ENCODE measurements at places on chromosomes 4 and X.

DNA sequence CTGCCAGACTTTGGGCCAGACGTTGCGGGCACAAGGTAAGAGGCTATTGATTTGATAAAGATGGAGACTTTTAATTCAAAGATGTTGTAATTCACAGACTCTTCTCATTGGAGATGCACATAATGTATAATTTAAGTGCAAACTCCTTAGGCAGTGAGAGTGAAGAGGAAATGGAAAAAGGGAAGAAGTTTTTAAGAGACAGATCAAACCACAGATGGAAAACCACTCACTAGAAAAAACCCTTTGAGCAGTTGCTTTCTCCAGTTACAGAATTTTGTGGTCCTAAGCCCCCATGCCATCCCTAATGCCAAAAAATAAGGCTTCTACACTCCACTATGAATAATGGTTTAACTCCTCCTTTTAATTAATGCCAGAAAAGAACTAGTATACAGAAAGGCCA is 977.1 kb upstream of the PRKX start:
- DNase-seq, result no peak

DNA sequence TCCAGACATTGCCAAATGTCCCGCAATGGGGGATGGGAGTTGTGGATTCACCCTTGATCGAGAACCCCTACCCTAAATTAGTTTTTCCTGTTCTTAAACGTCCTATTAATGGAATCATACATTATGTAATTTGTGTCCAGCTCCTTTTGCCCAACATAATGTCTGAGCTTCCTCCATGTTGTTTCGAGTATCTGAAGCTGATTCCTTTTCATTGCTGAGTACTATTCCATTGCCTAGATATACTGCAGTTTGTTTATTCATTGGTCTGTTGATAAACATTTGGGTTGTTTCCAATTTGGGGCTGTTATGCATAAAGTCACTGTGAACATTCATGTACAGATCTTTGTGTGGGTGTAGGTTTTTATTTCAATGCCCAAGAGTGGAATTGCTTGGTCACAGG is 251.3 kb downstream of the BCOR start:
- DNase-seq, result no peak

- DNase-seq, result no peak
Measured at GRCh38 chr4:86152454-86152853, 207.4 kb downstream of the MAPK10 start.

DNA sequence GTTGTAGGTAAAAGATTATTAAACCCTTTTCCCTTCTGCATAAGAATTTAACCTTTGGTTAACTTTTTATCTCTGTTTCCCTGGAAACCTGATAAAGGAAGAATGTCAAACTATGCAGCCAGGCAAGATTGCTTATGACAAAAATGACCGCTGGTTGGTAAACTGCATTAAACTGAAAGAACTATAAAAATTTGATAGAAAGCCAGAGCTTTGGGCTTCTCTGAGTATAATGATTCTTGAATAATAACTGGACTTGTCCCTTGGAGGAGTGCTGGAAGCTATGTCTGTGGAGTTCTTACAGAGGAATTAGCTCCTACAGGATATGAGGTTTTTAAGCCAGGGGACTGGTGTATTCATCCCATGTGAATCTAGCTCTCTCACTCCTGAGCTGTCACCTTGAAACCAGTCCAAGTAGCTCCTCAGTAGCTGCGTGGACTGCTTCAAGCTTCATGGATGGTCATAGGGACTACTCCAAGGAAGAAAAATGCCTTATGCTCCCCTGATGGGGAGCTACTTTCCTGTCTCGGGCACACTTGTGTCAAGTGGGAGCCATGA is 52.0 kb downstream of the RASL11B start:
- DNase-seq, result peak; percentile 70

- peak; percentile 47 for DNase-seq
Measured at GRCh38 chrX:6810776-6811175, 275.9 kb upstream of the VCX3A start.

DNA sequence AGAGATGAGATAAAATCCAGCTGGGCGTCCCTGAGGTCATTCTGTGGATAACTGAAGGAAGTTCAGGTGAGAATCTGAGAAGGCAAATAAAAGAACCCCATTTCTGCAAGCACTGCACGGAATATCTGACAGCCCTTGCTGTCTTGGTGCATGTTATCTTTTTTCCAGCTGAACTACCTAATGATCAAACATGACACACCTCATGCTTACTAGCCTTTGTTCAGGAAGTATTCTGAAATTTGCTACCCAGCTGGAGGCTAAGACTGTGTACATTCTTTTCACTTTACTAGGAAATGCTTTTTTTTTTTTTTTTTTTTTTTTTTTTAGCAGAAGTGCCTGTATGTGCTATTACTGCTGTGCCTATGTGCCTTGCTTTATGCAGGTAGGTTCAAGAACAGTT is 718.1 kb downstream of the SMARCA1 start:
- no peak for DNase-seq

DNA sequence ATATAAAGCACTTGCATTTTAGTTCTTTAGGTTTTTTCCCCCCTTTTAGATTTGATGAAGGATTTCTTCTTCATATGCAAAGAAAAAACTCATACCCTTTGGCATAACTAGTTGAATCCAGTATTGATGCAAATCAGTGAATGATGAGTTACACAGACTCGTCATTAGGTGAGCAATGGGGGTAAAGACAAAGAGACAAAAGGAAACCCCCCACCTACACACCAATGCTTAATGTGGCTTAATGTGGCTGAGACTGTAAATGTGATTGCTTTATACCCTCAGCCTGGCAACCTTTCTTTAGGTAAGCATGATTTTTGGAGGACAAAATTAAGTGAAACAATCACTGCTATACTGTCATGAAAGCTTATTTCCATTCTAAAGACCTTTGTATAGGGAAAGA is 39.5 kb downstream of the CD40LG start:
- no peak for DNase-seq

- DNase-seq, result no peak
Measured at GRCh38 chr4:104500442-104500841, 5.7 kb upstream of the CXXC4 start.

DNA sequence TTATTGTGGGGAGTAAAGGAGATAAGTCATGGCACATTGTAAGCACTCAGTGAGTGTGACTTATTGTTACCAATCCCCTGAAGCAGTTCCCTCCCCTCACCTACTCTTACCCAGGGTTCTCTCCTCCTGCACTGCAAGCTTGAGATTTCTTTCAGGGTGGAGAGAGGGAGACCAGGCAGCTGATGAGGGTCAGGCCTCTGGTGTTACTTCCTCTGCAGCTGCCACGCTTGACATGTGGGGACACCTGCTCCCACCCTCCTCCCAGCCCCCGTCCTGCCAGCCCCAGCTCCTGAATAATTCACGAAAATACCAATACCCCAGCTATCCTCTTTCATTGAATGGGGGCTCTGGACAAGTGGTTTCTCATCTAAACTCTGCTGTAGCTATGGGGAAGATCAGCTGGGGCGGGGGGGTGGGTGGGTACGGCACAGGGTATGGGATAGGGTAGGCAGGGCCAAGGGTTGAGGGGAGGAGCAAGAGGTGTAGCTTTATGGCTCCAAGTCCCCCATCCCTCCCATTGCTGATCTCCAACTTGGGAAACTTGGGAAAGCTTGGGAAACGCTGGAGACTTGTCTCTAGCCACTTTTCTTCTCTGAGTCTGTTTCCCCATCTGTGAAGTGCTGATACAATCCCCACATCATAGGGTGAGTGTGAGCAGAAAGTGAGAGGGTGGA is 148.5 kb upstream of the PJA1 start:
- DNase-seq, result no peak

- DNase-seq, result no peak
Measured at GRCh38 chr4:156252358-156252921, 298.8 kb upstream of the CTSO start.

GRCh38 chrX:91066104-91066503 is 368.5 kb upstream of the PABPC5 start:
- DNase-seq, result no peak

- no peak for DNase-seq
Measured at GRCh38 chr4:1058997-1059665, 47.7 kb downstream of the FGFRL1 start.

DNA sequence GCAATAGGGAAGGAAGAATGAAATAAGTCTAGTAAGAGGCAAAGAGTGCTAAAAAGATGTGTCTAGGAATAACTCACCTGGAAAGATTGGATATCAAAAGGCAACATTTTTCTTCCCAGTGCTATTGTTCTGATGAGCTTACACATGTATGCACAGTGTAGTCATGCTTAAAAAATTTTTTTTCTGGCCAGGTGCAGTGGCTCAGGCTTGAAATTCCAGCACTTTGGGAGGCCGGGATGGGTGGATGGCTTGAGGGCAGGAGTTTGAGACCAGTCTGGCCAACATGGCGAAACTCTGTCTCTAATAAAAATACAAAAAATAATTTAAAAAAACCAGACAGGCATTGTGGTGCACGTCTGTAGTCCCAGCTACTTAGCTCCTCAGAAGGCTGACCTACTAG is 795.8 kb upstream of the IGFBP7 start:
- DNase-seq, result no peak

GRCh38 chr4:64539234-64539849 is 130.1 kb upstream of the TECRL start:
- DNase-seq, result peak; percentile 53

- no peak for DNase-seq
Measured at GRCh38 chr4:43778187-43778915, 670.3 kb downstream of the KCTD8 start.

GRCh38 chr4:31194823-31195222 is 474.7 kb downstream of the PCDH7 start:
- DNase-seq, result no peak

DNA sequence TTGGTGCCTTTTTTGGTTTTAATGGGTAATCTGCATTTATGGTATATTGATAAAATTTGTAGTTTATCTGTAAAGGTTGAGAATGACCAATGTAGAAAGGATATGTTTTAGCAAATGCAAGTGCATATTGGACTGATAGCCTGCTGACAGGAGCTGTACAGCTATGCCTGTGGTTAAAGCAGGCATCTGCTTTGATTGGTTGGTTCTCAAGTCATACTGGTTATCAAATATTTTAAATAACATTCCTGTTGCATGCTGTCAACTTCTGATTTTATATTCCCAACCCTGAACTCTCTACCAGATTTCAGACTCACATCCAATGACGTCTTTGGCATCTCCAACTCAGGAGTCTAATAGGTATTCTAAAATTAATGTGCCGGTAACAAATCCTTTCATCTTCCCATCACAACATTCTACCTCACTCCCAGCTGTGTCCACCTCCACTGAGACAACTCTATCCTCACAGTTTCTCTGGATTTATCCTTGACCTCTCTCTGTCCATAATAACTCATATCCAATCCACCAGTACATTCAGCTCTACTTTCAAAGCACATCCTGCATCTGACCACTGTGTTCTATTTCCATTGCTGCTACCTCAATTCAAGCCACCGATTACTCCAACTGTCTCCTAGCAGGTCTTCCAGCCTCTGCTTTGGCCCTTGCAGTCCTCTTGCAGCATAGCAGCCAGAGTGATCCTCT is 125.7 kb downstream of the CAMK2D start:
- peak; percentile 89 for DNase-seq

DNA sequence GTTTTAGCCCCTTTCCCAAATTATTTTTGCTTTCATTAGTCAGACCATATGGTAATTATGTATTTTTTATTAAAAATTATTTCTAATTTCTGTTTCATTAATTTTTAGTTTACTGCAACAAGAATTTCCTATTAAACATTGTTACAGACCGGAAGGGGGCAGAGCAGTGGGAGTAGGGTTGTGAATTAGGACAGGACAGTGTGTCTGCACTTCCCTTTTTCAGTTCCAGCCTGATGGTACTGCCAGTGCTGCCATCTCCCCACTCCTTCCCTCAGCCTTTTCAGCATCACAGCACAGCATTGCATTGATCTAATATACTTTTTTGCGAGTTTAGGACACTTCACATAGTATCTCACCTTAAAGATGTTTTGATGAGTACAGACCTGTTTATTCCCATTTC is 76.5 kb downstream of the STIM2 start:
- no peak for DNase-seq

DNA sequence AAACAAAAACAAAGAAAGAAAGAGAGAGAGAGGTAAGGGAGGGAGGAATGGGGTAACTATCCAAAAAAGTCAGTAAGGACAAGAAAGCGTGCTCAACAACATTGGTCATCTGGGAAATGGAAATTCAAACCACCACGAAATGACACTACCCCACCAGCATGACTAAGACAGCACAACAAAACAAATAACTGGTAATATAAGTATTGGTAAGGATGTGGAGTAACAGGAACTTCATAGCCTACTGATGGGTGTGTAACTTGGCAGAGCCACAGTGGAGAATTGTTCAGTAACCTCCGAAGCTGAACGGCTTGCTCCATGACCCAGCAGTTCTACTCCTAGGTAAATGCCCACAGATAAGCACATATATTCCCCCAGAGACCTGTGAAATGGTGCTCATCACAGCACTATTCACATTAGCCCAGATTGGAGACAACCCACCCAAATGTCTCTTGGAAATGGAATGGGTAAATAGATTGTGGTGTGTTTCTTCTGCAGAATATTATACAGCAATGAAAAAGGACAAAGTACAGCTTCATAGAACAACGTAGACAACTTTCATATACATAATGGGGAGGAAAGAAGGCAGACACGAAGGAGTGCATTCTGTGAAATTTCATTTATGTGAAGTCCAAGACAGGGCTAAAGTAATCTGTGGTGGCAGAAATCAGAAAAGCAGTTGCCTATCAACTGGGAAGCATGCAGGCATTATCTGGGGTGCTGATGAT is 95.5 kb upstream of the ATP6AP2 start:
- DNase-seq, result no peak

DNA sequence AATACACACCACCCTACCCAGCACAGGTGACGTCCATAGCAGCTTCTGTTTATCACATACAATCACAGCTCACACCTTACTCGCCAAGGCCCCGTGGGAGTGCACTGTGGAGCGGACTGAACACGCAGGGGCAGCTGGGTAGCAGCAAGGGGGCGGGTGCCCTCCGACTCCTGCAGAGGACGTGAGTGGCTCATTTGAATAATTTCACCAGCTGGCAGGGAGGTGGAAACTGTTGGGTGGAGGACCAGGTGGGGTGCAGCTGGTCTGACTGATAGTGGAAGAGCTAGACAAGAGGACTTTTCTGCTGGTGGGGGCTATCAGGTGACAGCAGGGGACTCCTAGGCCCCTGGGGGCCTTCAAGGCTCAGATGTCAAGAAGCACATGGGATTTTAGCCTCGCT is 16.3 kb downstream of the MAN2B2 start:
- DNase-seq, result no peak

- no peak for DNase-seq
Measured at GRCh38 chrX:19794690-19795089, 92.7 kb downstream of the SH3KBP1 start.

DNA sequence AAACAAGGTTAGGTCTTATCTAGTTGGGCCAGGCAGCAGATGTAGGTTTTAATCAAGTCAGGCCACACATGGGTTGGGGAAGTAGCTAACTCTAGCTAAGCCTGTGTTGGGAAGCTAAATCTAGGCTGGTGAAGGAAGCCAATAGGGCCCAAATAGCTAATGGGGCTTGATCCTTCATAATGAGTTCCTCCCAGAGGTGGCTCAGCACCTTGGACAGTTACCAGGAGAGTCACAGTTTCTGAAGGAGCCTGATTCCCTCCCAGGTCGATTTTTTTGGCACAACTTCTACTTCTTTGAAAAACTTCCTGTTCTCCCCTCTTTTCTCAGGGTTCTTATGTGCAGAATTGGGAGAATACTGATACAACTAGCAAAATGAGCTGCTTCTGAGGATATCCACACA is 242.5 kb upstream of the PRPS2 start:
- peak; percentile 25 for DNase-seq

- peak; percentile 78 for DNase-seq
Measured at GRCh38 chr4:186726426-186727168, 2.9 kb upstream of the FAT1 start.

- DNase-seq, result no peak
Measured at GRCh38 chr4:108031427-108032083, 41.9 kb downstream of the HADH start.

All from fibroblast of upper back skin (primary cell).